ENCODE measurements at places on chromosomes 11 and 22.

- DNase-seq = no peak
These were observed 50.3 kb downstream of the GRAMD1B start for GRCh38 chr11:123480290-123480815.

GRCh38 chr11:16082095-16083055 lies 274.0 kb downstream of the SOX6 start:
- DNase-seq = no peak

DNA sequence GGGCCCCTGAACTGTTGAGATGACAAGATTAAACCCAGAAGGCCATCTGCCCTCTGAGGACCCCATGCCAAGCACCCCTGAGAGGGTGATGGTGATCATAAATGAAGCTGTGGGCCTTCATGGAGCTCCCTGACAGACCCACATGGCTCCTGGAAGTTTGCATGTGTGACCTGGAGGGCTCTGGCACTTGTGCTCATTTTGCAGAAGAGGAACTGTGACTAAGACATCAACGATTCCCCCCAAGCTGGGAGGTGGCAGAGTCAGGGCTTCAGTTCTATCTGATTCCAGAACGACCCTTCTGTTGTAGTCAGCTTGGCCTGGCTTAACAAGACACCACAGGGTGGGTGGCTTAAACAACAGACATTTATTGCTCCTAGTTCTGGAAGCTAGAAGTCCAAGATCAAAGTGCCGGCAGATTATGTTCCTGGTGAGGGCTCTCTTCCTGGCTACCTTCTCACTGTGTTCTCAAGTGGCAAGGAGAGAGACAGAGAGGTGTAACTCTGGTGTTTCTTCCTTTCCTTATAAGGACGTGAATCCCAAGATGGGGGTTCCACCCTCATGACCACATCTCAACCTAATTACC lies 46.4 kb upstream of the CD82 start:
- DNase-seq = no peak

GRCh38 chr11:57358543-57358961 lies 20.4 kb downstream of the P2RX3 start:
- DNase-seq = no peak

DNA sequence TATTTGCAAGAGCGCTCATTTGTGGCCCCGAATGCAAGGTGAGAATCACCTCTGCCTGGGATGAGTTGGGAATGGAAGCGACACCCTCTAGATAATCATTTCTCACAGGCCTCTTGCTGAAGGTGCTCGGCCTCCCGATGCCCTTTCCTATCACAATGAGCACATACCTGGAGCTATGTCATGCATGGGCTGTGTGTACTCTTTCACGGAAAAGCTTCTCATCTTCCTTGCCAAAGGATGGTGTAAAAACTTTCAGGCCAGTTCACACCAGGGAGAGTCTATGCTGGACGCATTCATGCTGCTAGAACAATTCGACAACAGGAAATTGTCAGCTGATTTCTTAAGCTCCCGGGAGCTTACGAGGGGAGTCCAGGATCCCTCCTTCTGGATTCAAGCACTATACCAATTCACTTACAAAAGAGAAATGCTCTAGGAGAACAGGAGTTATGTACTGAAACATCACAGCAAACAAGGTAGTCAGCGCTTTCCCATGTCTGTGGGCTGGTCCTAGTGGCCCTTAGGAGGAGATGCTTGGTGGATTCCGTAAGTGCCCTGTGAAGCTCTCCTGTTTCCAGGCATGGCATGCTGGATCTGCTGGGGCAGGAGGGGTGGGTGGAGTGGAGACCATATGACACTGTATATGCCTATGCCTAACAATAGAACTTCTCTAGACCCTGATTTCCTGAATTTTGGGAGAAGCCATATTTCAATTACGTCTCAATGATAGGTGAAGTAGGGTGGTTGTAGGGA lies 53.1 kb upstream of the B3GAT1 start:
- DNase-seq = no peak

Data from left lobe of liver (tissue), 2 donors.